ENCODE measurements at places on chromosomes 6 and 20.

DNA sequence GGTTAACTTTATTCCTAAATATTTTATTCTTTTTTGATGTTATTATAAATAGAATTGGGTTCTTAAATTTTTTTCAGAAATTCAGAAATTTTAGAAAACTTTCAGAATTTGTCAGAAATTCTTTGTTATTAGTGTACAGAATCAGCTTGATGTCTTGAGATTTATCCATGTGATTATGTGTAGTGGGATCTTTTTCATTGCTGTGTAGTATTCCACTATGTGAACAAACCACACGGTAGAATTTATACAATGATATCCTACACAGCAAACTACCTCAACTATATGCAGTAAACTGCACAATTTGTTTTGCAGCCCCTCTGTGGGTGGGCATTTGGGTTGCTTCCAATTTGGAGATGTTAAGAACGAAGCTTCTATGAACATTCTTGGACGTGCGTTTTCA is 43.9 kb downstream of the PACSIN1 start:
- no peak for DNase-seq

GRCh38 chr6:126147291-126147815 is 161.0 kb downstream of the TRMT11 start:
- no peak for DNase-seq

DNA sequence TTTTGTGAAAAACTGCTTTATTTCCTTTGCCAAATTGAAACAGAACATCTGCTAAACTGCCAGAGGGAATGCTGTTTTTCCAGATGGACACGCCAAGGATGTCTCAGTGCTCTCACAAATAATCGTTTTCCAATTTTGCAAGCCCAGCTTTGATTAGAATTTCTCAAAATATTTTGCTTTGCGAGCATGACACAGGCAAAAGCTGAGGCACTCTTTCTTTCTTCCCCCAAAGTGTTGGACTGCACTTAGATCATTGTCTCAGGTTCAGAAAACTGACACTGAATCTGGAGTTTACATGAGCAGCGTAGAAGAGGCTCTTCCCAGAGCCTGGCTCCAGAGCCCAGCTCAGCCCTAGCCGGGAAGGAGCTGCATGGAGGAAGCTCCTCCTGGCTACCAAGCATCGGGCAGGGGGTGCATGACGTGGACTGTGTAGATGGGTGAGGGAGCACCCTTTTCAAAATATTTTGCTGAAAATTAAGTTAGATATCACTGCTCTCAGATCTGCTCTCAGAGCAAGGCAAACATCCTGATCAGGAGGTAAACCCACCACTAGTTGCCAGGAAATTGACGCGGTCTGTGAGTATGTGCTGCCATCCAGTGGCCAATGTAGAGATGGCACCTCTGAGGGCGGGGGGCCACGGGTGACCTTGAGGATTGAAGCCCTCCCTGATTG is 107.5 kb downstream of the SLC22A3 start:
- DNase-seq: peak; percentile 26

GRCh38 chr6:21431526-21431925 is 162.0 kb upstream of the SOX4 start:
- DNase-seq: no peak

DNA sequence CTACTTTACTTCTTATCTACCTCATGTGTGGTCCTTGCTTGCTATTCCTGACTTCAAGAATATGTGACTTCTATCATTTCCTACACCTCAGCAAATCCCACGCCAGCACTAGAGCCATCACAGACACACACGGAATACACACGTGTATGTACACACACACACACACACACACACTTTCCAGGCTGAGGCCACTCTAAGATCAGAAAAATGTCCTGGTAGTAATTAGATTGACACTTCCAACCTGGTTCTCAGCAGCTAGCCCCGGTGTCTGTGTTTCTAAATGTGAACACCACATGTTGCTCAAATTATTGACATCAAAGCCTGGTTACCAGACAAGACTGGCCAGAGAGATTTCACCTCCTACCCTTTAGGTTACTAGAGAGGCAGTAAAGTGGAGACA is 54.1 kb upstream of the SASH1 start:
- DNase-seq: no peak

DNA sequence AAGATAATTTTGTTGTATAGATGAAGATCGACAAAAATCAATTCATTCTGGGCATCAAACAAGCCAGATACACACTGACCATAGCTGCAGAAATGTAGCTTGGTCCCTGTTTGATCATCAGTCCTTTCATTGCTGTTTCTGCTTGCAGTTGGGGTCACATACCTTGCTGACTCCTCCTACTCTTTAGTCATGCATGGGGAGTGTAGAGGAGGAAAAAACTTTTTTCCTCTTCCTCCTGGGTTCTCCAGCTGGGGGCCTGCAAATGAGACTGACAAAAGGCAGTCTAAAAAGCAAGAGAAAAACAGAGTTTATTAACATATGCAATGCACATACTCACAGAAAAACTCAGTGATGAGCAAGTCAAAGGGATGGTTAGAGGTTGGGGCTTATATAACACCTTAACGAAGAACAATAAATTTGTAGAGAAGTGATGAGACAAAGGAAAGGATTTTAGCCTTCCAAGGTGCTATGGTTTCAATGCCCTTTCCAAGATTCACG is 105.8 kb downstream of the QRSL1 start:
- DNase-seq: no peak

GRCh38 chr6:140897349-140897748 is 1235.4 kb upstream of the GJE1 start:
- DNase-seq: no peak

DNA sequence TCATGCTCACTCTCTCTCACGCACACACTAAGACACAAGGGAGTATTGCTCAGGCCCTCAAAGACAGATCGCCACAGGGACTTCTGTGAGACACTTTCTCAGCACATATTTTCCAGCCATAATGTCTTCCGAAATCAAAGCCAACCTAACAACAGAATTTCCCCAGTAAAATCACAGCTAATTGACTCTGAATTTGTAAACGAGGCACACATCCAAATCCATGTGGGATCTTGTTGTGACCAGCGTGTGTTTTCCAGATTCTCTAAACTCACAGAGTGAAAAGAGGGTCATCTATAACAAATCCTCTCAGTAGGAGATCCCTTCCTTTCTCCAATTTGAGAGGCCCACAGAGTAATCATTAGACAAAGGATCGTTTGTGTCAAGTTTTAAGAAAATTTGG is 280.4 kb downstream of the PACRG start:
- DNase-seq: no peak

GRCh38 chr20:44411020-44411756 is 55.7 kb downstream of the HNF4A start:
- DNase-seq: no peak

GRCh38 chr6:112980676-112981075 is 633.5 kb downstream of the RFPL4B start:
- no peak for DNase-seq

- no peak for DNase-seq
Measured at GRCh38 chr6:45461486-45461885, 83.8 kb upstream of the SUPT3H start.

DNA sequence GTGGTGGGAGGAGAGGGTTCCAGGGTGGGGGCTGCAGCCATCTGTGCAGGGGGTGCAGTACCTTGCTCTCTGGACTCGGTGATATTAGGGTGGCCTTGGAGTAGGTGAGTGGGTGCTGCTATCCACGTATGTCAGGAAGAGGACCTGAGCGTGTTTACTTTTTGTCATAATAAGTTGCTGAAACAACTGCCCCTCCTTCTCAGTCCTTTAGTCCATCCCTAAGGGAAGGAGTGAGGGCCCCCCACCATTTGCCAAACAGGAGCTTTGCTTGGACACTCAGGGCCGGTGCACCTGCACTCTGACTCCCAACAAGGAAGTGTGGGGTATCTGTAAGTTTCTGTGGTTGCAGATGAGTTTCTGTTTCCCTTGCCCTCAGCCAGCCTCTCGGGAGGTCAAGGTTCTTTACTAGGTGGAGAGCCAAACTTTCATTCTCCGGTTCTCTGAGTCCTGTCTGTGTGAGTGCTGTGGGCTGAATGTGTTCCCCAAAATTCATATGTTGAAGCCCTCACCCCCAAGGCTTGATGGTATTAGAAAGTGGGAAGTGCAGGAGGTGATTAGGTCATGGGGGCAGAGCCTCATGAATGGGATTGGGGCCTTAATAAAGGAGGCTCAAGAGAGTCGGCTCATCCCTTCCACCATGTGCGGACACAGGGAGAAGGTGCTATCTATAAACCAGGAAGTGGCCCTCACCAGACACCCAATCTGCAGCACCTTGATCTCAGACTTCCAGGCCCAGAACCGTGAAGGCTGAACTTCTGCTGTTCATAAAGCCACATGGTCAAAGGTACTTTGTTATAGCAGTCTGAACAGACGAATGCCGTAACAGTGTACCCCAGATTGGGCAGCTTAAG is 19.6 kb upstream of the CCR6 start:
- DNase-seq: no peak

DNA sequence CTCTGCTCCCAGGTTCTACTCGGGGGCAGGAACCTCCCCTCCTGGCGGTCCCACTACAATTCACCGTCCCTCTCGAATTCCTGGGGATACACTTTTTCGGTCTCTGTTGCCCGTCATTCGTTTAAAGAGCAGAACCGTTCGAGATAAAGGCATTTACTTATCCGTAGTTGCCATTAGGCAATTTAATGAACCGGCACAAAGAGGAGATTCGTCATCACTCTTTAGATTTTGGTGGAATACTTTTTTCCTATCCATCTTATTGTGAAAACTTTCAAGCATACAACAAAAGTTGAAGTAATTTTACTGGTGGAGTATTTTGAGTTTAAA is 1.2 kb upstream of the CD24 start:
- no peak for DNase-seq

DNA sequence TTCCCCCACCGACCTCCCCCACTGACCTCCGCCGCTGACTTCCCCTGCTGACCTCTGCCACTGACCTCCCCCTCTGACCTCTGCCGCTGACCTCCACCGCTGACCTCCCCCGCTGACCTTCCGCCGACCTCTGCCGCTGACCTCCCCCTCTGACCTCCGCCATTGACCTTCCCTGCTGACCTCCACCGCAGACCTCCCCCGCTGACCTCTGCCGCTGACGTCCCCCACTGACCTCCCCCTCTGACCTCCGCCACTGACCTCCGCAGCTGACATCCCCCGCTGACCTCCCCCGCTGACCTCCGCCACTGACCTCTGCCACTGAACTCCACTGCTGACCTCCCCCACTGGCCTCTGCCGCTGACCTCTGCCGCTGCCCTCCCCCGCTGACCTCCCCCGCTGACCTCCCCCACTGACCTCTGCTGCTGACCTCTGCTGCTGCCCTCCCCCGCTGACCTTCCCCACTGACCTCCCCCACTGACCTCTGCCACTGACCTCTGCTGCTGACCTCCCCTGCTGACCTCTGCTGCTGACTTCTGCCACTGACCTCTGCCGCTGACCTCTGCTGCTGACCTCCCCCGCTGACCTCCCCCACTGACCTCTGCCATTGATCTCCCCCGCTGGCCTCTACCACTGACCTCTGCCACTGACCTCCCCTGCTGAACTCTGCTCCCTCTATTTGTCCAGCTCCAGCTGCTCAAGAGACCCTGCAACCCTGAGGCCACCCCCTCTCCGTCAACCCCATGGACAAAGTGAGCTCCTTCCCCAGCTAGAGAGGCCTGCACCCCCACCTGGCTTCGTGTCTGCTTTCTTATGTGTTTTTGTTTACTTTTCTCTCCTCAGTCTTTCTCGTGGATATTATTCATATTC is 91.4 kb upstream of the AFDN start:
- no peak for DNase-seq

DNA sequence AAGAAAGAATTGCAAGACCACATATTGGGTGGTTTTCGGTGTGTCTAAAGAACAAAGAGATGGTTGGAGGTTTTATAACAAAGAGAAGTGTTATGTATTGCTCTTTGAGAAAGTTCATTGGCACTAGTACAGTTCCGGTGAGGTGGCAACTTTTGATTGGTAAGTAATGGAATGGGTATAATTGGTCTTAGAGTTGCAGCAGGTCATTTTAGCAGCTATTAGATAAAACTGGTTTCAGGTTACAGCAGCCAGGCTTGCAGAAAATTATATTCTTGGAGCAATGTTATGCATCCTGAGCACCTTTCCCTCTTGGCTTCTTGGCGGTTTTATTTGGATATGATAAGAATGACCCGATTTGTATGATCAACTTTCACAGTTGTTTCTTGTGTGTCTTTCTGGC is 12.3 kb upstream of the SSTR4 start:
- no peak for DNase-seq

DNA sequence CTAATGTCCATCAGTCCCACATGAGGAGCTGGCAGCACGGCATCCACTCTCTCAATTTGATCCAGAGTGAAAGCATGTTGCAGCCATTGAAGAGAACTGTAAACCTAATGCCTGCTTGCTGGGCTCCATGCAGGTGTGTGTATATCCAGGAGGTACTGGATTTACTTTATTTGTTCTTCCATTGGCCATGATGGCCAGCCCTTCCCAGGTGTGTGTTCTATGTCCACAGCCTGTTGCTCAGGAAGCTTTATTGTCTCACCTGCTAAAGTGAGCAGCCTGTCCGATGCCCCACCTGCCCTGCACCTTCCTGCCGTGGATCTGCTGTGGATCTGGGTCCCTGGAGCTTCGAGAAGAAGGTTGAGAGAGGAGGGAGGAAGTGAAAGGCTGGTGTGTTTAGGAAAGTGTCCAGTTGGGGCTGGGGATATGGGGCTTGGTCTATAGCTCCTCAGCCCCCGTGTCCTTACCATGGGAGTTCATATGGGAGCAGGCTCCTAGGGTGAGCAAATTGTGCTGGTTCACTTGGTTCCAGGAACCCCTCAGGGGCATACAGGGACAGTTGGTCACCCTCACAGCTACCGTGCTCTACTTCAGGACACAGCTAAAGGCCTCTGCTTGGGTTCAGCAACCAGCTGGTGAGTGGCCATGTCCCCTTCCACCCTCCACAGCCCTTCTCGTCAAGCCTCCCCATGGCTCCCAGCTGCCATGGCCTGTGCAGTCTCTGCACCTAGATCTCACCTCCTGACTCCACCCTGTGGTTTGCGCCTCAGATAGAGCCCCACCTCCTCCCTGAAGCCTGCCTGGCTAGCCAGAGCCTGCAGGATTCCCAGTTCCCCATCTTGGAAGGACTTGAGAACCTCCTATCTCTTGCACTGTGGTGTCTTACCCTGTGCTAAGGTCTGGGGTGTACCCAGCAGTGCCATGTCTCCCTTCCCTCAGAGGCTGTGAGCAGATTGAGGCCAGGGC is 12.7 kb downstream of the TREML2 start:
- no peak for DNase-seq

GRCh38 chr6:39169448-39170344 is 54.7 kb upstream of the SAYSD1 start:
- DNase-seq: no peak

All from stimulated activated CD4-positive, alpha-beta T cell treated with anti-CD3 and anti-CD28 coated beads, Interleukin-1b, Interleukin-23, amount 100 ng/mL, for 1 hour (primary cell).